ENCODE measurements at places on chromosomes 6 and 20.

GRCh38 chr20:4812216-4812615 lies 90.5 kb downstream of the PRND start:
- H3K36me3 ChIP-seq, result peaks cover 13% of the 10 kb centered on the region
- H3K4me1 ChIP-seq, result peaks cover 64% of the 10 kb centered on the region
- H3K4me3 ChIP-seq, result peak overlapping the region; percentile 9
- no peaks in the 10 kb centered on the region for H3K27me3 ChIP-seq
- DNase-seq, result no peak

- no peaks in the 10 kb centered on the region for H3K4me1 ChIP-seq
- no peak overlapping the region for H3K4me3 ChIP-seq
- H3K27me3 ChIP-seq, result no peaks in the 10 kb centered on the region
- H3K27ac ChIP-seq, result no peak overlapping the region
- DNase-seq, result no peak
Measured at GRCh38 chr6:140857739-140858380, 1274.9 kb upstream of the GJE1 start.

GRCh38 chr6:113172531-113172966 lies 684.6 kb upstream of the MARCKS start:
- H3K4me1 ChIP-seq, result no peaks in the 10 kb centered on the region
- H3K4me3 ChIP-seq, result no peak overlapping the region
- H3K27ac ChIP-seq, result no peak overlapping the region
- DNase-seq, result no peak
- no peaks in the 10 kb centered on the region for H3K27me3 ChIP-seq
- no peaks in the 10 kb centered on the region for H3K36me3 ChIP-seq

DNA sequence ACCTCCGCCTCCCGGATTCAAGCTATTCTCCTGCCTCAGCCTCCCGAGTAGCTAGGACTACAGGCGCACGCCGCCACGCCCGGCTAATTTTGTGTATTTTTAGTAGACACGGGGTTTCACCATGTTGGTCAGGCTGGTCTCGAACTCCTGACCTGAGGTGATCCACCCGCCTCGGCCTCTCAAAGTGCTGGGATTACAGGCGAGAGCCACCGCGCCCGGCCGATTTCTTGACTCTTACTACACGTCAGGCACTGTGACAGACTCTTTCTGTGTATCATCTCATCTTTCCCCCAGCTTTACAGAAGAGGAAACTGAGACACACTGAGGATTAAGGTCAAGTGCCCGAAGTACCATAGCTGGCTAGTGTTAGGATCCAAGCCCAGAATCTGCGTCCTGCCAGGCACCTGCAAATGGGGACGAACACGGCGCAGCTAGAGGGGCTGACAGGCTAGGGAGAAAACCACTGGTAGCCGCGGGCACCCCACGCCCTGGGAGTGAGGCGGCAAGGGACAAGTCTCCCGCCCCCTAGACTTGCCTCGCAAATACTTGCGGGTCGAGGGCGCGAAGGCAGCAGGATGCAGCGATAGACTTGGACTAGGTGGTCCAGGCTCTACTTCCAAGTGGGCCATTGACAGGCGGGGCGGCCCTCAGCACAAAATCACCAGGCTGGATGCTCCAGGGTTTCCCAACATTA lies 1.1 kb upstream of the TAF8 start:
- H3K27ac ChIP-seq, result peak overlapping the region; percentile 66
- no peaks in the 10 kb centered on the region for H3K27me3 ChIP-seq
- H3K4me1 ChIP-seq, result peaks cover 26% of the 10 kb centered on the region
- no peaks in the 10 kb centered on the region for H3K36me3 ChIP-seq
- DNase-seq, result peak; percentile 11

- H3K27me3 ChIP-seq, result peaks cover 51% of the 10 kb centered on the region
- H3K4me3 ChIP-seq, result no peak overlapping the region
- no peaks in the 10 kb centered on the region for H3K36me3 ChIP-seq
- DNase-seq, result no peak
- no peak overlapping the region for H3K27ac ChIP-seq
Measured at GRCh38 chr20:25085756-25086495, 4.0 kb upstream of the VSX1 start.

- H3K27me3 ChIP-seq, result no peaks in the 10 kb centered on the region
- H3K4me1 ChIP-seq, result peaks cover 4% of the 10 kb centered on the region
- no peak overlapping the region for H3K4me3 ChIP-seq
- no peaks in the 10 kb centered on the region for H3K36me3 ChIP-seq
- DNase-seq, result peak; percentile 56
Measured at GRCh38 chr20:50980851-50981713, 22.5 kb downstream of the MOCS3 start.

GRCh38 chr6:15370733-15371671 lies 125.1 kb downstream of the JARID2 start:
- peaks cover 8% of the 10 kb centered on the region for H3K4me1 ChIP-seq
- peaks cover 8% of the 10 kb centered on the region for H3K36me3 ChIP-seq
- H3K27me3 ChIP-seq, result no peaks in the 10 kb centered on the region
- DNase-seq, result no peak
- no peak overlapping the region for H3K4me3 ChIP-seq
- no peak overlapping the region for H3K27ac ChIP-seq

- no peak for DNase-seq
- no peaks in the 10 kb centered on the region for H3K36me3 ChIP-seq
- H3K4me3 ChIP-seq, result no peak overlapping the region
Measured at GRCh38 chr6:157443066-157443800, 62.2 kb downstream of the ZDHHC14 start.

DNA sequence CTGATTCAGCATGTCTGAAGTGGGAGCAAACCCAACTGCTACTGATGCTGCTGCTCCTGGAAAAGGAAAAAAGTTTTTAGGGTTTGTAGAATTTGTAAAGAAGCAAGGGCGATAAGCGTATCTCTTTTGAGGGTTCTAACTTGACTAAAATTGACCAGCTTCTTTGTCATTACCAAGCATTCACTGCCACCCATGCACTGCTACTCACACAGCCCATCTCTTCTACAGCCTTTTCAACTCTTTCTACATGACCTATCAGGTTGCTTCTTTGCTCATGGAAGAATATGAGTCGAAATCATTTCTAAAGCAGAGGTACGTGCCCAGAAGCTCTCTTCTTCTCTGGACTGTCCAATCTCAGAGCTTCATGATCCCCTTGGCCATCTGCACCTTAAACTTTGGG lies 570.9 kb downstream of the EPHA7 start:
- H3K36me3 ChIP-seq, result no peaks in the 10 kb centered on the region
- H3K4me1 ChIP-seq, result no peaks in the 10 kb centered on the region
- H3K27me3 ChIP-seq, result no peaks in the 10 kb centered on the region
- no peak overlapping the region for H3K27ac ChIP-seq

GRCh38 chr6:19417713-19418112 lies 419.5 kb upstream of the ID4 start:
- no peak overlapping the region for H3K27ac ChIP-seq
- no peak overlapping the region for H3K4me3 ChIP-seq
- DNase-seq, result no peak

Measured in T-cell (primary cell).